Right renal pelvis (tissue), 4 donors: ENCODE measurements at places on chromosomes 13 and 19.
A peak's percentile ranks its signal among the peaks of the same experiment; 100 is the strongest.

GRCh38 chr13:25771641-25772478 is 280.0 kb downstream of the SHISA2 start:
- no peak for DNase-seq

- no peak for DNase-seq
Measured at GRCh38 chr19:12979974-12980373, 10.6 kb downstream of the DAND5 start.

DNA sequence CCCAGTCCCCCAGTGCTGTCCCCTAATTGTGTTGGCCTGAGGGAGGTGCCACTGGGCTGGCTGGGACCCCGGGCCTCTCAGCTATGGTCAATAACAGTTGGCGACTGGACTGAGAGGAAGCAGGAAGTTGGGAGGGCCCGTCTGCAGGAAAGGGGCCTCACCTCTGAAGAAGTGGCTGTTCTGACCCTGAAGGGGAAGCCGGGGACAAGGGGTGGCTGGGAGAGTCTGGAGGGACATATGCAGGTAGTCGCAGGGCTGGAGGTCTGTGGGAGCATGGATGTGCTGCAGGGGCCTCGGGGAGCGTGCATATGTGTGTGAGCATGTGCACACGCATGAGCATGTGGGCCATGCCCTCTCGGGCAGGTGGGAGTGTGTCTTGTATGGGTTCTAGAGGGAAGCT is 5.9 kb downstream of the PKN1 start:
- no peak for DNase-seq

DNA sequence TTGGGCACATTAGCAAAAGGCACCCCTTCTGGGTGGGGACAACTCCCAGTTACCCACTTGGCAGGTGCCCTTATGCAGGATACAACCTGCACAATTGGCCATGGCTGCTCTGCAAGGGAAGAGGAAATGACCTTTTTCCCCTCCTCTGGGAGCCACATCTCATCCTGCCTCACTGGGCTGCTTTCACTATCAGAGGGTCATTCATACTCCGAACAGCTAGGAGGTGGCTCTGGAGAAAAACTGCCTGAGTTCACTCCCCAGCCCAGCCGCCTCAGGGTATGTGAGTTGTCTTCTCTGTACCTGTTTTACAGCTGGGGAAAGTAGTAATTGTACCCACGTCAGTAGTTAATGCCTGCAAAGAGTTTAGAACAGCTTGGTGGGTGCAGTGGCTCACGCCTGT is 7.1 kb upstream of the ACTN4 start:
- no peak for DNase-seq

DNA sequence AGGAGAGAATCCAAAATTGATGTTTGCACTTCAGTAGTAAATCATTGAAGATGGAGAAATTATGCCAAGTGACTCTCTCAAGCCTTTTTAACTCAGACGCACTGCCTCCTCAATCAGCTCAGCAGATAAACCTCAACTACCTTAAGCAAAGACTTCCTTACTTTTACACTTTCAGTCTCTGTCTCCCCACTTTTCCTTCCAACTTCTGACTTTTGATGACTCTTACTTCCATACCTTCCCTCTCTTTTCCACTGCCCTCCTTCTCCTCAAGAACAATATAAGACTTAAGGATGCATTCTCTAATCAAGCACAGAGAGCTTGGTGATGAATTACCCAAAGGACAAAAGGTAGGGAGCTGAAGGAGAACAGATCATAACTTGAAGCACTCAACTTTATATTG is 4.8 kb upstream of the DACH1 start:
- no peak for DNase-seq

DNA sequence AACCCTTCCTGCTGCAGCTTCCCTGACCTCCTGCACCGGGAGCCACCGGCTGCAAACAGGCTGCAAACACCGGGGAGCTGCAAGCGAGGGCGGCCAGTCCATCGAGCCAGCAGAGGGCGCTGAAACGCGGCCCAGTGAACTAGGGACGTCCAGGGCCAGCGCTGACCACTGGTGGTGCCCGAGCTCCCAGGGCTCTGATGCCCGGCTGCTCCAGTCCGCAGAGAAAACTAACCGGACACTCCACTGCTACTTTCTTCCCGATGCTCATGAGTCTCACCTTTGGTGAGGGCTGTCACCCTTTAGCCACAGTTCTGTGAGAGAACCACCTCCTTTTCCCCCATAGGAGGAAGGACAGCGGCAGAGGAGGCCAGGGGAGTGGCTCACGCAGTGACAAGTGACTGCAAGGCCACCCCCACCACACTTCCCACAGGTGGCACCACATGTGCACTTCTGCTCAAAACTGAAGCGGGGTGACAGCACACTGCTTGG is 82.8 kb upstream of the MTIF3 start:
- DNase-seq = peak; percentile 81

DNA sequence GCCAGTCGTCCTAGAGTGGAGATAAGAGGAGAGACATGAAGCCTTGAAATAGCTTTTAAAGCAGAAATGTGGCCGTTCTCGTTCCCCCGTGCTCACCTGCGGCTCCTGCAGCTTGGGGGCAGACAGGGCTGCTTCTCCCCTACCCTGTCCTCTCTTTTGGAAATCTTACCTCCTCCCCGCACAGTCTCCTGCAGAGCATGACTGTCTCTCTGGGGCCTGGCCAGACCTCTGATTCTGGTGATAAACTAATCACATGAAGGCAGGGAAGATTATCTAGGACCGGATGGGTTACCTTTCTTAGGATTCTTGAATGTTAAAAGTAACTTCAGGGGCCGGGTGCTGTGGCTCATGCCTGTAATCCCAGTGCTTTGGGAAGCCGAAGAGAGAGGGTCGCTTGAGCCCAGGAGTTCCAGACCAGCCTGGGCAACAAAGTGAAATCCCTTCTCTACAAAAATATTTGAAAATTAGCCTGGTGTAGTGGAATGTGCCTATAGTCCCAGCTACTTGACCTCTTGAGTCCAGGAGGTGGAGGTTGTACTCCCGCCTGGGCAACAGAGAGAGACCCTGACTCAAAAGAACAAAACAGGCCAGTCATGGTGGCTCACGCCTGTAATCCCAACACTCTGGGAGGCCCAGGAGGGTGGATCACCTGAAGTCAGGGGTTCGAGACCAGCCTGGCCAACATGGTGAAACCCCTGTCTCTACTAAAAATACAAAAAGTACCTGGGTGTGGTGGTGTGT is 8.1 kb downstream of the CEBPA start:
- no peak for DNase-seq

DNA sequence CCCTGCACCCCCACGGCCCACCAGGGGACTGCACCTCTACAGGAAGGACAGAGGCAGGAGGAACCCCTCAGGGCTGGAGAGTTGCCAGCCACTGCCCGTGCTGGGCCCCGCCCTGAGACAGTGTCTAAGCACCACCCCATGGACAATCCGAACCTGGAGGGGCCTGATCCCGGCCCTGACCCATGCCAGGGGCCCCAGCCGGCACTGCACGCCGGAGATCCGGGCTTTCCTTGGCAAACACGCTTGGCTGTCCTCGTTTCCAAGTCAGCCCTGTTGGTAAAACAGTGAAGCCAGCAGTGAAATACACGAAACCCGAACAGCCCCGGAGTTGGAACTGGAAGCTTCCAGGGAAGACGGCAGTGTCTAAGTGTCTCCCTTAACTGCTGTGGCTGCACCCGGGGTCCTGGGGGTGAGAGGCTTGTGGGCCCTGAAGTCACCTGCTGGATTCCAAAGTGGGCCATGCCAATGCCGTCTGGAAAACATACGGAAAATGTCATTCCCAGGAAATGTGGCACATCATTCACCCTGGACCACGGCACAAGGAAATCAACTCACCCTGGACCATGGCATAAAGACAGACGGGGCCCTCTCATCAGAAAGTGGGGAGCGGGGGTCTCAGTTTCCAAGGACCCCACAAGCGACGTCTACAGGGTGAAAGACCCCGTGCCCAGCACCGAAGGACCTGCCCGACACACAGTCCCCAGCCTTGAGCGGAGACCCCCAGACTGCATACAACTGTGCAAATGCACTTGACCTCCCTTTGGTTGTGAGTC is 30.9 kb downstream of the RASA3 start:
- DNase-seq = no peak

GRCh38 chr13:36242761-36243160 is 28.4 kb upstream of the SOHLH2 start:
- no peak for DNase-seq

DNA sequence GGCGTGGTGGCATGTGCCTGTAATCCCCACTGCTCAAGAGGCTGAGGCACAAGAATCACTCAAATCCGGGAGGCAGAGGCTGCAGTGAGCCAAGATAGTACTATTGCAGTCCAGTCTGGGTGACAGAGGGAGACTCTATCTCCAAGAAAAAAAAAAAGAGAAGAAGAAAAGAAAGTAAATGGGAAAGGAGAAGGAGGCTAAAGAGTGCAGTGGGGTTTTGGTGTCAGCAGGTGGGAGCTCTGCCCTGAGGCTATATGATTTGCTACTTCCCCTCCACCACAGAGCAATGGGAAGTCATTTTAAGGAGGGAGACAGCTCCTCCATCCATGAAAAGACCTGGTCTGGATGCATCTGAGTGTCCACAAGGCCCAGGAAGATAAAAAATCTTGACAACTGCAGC is 23.1 kb downstream of the UNC13A start:
- DNase-seq = no peak

DNA sequence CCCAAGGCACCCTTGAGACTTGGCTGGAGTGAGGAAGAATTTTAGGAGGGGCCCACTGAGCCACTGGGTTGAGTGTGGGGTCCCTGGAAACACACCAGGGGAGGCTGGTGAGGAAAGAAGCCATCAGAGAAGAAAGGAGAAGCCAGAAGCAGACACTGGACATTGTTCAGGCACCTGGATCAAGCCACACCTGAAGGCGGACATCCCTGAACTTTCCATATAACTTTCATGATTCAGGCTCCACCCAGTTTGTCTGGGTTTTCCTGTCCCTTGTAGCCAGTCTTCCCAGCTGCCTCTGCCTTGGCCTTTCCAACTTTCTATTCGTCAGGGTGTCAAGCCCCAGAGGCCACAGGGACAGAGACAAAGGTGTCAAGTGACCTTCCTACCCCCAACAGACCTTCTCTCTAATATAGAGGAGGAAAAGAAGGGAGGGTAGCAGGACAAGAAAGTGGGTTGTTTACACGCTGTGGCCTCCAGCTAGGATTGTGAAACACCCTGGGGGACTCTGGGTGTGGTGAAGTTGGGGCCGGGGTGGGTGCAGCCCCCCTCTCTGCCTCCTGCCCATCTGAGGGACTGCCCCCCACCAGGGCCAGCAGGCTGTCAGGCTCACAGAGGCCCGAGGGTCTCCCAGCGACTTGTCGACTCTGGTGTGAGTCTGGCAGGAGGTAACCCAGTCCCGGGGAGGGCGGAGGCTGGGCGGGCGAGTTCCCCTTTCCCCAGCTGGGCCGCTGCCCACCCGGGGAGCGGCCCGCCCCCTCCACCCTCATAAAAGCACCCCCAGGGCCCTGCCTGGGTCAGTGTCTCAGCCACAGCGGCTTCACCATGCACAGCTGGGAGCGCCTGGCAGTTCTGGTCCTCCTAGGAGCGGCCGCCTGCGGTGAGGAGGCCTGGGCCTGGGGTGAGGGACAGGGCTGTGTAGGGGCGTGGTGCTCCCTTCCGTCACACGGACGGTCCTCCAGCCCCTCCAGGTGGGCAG is at the start of gene CFD:
Gene CFD, plus strand, starts transcription at position 797 of the 976 bp plus-strand sequence. Its CDS starts 26 bp downstream, at position 823.
- DNase-seq = no peak

GRCh38 chr19:38845374-38846024 is 4.3 kb downstream of the HNRNPL start:
- no peak for DNase-seq

DNA sequence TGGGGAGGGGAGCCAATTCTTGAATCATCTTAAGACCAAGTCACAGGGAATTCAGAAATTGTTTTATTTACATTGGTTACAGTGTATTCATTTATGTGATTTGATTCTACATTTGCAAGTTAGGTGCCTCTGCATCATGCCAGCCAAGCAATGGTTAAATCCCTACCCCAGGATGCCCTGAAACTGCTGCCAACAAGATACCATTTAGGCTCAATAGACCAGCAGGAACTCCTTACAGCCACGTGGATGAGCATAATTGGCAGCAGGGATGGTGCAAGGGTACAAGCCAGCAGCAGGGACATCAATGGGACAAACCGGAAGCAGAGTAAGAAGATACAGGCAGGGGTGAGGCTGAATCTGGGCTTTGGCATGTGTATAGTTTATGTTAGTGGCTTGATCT is 72.4 kb upstream of the NBEA start:
- no peak for DNase-seq

- no peak for DNase-seq
Measured at GRCh38 chr13:33349288-33349985, 63.9 kb upstream of the STARD13 start.

DNA sequence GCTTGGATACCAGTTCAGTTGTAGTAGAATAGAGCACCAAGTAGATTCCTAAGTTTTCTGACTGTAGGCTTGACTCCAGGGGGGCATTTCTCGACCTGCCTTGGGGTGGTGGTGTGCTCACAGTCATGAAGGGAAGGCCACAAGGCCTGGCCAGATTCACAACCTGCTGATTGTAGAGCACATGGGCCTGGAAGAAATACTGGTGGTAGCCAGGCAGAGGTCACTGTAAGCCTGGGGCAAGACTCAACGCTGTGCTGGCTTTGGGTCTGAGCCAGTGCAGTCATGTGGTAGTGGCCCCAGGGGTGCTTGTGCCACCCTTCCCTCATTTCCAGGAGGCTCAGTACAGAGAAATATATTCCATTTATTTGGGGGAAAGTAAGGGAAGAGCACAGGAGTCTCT is 832.3 kb upstream of the SLC10A2 start:
- no peak for DNase-seq

- peak; percentile 44 for DNase-seq
Measured at GRCh38 chr19:32407004-32407992, 1.7 kb downstream of the DPY19L3 start.

DNA sequence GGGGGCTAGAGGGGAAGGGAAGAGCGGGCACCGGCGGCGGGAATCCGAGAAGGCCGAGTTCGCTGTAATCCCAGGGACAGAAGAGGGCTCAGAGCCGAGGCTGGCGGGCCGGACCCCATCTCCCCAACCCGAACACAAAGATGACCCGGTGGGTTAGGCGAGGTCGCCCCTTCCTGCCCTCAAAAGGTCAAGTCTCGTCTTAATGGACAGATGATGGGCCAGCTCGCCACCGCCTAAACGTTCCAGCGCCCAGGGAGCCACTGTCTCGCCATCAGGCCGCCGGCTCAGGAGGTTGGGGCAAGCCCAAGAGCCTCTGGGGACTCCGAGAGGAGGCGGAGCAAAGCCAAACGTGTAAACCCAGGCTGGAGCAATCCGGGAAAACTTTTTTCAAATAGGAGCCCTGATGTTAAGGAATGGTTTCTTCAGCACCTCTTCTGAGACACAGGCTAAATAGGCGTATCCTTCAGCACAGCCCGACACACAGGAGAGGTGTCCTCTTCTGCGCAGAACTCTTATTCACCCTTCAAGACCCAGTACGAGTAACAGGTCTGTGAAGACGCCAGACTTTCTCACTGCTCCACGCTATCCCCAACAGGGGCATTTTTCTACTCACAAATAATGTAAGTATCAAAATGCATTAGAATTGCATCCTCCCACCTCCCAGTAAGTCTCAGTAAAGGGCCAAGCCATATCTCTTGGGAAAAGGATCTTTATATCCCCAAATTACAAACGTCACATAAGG is 6.3 kb upstream of the POU4F1 start:
- DNase-seq = no peak

GRCh38 chr13:26485786-26486185 is 71.7 kb upstream of the WASF3 start:
- DNase-seq = no peak
